Right atrium auricular region (tissue), 2 donors: ENCODE measurements at places on chromosomes 5 and 9. TPM values are rescaled to one million over a fixed set of nuclear protein-coding genes. Genes with fewer than 3 reads are reported as not detected.

AHRR gene
- total RNA-seq: 0.30 TPM

ANKRD18A gene
- 1.3 TPM for total RNA-seq

DNA sequence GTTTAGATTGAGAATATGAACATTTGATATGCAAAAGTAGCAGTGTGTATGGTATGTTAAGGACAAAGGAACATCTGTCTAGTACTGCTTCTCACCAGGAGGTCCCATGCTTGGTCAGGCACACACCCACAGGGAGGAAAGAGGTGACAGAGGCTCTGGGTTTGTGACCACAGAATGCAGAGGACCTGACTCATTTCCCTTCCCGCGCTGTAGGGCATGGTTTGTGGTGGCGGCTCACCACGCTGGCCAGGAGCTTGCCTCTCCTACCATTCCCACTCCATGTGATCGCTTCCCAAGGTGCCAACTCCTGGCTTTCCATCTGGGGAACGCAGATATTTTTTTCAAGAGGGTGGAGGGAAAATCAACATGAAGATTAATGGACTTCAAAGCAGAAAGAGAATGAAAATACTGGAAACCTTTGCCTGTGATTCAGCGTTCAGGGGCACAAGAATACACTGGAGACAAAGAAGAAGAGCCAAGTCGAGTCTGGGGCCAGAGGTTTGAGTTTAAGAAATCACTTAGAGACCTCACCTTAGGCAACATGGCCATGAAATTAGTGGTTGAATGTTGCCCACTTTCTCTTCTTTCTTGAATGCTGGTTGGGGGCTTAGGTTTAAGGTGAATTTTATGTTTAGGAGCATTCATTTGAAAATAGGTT lies 477.8 kb downstream of the CCDC171 start:
- no peaks in the 10 kb centered on the region for H3K27me3 ChIP-seq
- H3K36me3 ChIP-seq: no peaks in the 10 kb centered on the region
- no peak overlapping the region for H3K27ac ChIP-seq
- H3K4me1 ChIP-seq: no peaks in the 10 kb centered on the region
- no peak for DNase-seq

- H3K4me3 ChIP-seq: no peak overlapping the region
- no peak overlapping the region for H3K27ac ChIP-seq
- H3K27me3 ChIP-seq: no peaks in the 10 kb centered on the region
- H3K4me1 ChIP-seq: no peaks in the 10 kb centered on the region
- DNase-seq: no peak
- H3K36me3 ChIP-seq: no peaks in the 10 kb centered on the region
Observed at GRCh38 chr9:101683236-101683635, 55.2 kb downstream of the GRIN3A start.

PCDHGA2 gene
- 7.7 TPM for total RNA-seq

GPR151 gene
- total RNA-seq: not detected

DNA sequence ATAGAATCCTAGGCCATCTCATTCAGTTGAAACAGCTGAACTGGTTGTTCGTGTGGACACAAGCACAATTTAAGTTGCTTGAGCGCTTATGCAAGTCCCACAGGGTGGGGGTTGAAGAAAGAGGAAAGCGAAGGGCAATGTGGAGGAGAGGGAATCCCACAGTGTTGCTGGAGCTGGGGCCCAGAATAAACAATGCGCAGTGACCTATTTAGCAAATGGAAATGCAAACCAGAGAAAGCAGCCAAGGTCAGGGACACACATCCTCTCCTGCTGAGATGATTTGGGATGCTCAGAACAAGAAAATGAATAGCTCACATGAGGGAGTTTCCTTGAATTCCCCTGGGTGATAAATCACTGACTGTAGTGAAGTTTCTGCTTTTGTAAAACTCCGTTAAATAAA lies 838.3 kb downstream of the TLE4 start:
- no peaks in the 10 kb centered on the region for H3K4me1 ChIP-seq
- no peak for DNase-seq
- no peak overlapping the region for H3K27ac ChIP-seq
- no peak overlapping the region for H3K4me3 ChIP-seq
- no peaks in the 10 kb centered on the region for H3K27me3 ChIP-seq

PCDHB14 gene
- 5.1 TPM for total RNA-seq

DNA sequence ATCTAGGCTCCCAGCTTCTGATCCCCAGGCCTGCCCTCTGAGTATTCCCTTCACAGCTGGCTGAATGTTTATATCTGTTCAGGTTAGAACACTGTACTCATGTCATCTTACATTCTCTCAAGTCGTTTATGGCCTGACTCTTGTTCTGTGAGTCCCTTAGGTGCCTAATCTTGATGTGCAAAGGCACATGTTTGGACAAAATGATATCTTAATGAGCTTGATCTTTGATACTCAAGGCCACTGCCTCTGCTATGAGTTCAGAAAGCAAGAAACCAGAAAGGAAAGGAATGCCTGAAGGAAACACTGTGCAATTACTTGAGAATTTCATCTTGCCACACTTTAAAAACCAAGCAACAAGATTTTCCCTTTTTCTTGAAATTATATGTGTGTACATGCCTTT lies 391.8 kb upstream of the ZNF608 start:
- H3K27me3 ChIP-seq: no peaks in the 10 kb centered on the region
- no peak overlapping the region for H3K4me3 ChIP-seq
- H3K36me3 ChIP-seq: no peaks in the 10 kb centered on the region
